ENCODE measurements at places on chromosomes 4 and X.

DNA sequence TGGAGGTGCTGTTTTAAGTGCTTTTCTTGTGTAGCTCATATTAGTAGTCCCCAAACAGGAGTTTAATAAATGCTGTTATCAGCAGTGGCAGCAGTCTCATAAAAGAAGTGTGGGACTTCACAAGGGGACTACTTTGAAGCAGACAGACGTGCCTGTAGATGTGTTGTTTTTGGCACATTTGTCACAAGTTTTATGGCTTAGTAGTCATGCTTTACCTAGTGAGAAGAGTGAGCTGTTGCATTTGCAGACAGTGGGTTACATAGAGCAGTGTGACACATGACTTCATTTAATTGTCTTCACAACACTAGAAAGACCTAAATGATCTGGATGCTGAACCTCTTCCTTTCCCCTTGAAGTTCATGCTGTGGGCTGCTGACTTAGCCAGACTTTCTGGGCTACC is 149.5 kb upstream of the MBNL3 start:
- peak; percentile 3 for DNase-seq

DNA sequence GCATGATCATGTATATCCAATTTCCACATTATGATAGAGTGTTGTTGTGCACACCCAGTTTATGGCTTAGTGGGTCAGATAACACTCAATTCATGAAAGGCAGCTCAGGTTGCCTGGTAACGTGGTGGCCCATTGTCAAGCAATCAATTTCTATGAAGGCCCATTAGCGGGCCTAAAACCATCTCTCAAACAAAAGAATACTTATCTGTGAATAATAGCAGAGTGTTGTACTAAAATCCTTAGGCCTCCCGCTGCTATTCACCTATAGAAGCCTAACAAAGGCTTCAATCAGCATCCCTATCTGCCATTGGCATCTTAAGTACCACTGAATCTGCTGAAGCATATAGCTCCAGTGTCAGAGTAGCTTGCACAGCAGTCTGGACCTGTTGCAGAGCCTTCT is 849.6 kb upstream of the POU3F4 start:
- DNase-seq = no peak

- DNase-seq = no peak
Observed at GRCh38 chr4:54104907-54105306, 4.9 kb downstream of the GSX2 start.

GRCh38 chrX:14776901-14777300 is 96.0 kb downstream of the FANCB start:
- no peak for DNase-seq

DNA sequence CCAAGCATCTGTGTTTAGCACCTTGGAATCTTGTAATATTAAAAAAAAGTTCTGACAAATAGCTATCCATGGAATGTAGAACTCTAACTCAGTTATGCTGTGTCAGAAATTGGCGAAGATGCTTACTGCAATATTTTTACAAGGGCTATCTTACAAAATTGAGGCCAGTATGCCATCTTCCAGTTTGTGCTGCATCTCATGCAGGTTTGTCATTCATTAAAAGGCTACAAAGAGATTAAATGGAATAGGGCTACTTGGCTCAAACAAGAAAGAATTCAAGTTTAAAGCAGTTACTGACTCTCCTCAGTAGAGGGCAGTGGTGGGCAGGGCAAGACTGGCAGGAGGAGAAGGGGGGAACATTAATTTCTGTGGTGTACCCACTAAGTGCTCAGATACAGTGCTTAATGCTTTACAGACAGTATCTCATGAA is 66.5 kb downstream of the SHROOM4 start:
- no peak for DNase-seq

GRCh38 chr4:118682928-118683327 is 2.3 kb upstream of the METTL14 start:
- no peak for DNase-seq

DNA sequence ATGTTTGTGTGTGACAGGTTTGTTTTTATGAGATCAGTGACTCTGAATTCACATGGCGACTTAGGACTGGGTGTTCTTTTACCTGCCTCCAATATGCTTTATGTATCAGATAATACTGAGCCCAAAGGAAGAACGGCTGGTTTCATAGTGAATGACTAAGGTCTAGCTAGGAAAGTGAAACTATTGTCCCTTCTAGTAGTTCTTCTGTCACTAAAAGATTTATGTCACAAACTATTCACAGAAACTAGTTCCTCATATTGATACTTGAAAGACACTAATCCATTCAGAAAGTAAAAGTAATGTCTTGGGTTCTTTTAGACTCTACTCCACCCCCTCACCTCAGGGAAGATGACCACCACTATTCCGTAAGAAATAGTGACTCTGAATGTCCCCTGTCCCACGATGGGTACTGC is 81.7 kb downstream of the EGF start:
- no peak for DNase-seq

GRCh38 chrX:65999029-65999562 is 40.8 kb downstream of the VSIG4 start:
- DNase-seq = no peak

GRCh38 chr4:80989921-80990544 is 40.5 kb upstream of the BMP3 start:
- peak; percentile 72 for DNase-seq

- DNase-seq = no peak
Observed at GRCh38 chrX:123959281-123960063, 2.0 kb upstream of the STAG2 start.

DNA sequence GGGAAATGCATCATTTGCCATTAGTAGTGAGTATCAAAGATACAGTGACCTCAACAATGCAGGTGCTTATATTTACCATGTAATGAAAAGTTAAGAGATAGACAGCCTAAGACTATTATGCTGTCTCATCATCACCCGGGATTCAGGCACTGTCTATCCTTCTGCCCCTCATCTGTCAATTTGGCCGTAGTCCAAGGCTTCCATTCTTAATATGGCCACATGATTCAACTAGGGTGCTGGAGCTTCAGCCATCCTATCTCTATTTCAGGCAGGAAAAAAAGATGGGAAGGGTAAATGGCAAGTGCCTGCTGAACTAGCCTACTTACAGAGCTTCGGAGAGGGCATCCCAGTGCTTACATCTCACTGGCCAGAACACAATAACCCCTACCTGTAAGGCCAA is 196.7 kb upstream of the LNX1 start:
- DNase-seq = no peak

- DNase-seq = no peak
Observed at GRCh38 chrX:149799938-149800337, 18.2 kb downstream of the MAGEA9 start.

- DNase-seq = no peak
Observed at GRCh38 chr4:38287101-38287851, 327.1 kb downstream of the PTTG2 start.

DNA sequence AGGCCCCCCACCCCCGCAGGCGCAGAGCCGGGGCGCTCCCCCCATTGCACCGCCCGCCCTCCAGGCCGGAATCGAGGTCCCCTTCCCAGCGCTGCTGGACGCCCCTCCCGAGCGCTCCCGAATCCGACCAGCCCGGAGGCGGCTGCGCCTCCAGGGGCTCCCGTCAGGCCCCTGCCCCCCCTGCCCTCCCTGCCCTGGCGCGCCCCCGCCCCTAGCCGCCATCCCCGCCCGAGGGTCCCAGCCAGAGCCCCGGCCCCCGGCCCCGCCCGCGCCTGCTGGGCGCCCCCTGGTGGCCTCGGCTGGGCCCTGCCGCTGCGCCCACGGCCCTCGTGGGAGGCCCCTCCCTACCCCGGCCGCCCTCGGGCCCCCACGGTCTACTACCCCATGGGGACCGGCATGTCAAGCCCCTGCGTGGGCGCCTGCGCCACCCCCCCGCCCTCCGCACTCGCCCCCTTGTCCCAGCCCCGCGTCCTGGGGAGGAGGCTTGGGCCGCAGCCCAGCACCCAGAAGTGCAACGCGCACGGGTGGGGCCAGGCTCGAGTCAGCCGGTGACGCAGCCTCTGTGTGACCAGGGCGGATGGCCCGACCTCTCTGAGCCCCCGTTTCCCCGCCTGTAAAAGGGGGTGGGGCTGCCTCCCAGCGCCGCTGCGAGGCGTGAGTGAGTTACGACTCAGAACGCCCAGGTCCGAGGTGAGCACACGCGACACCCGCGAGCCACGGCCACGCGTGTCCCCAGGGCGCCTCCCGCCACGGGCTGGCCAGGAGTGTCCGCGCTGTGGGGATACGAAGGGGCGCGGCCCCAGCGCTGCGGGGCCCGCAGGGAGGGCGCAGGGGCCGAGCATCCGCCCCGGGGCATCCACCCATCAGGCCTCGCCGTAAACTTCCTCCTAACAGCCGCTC is 104.9 kb downstream of the FAM53A start:
- no peak for DNase-seq

DNA sequence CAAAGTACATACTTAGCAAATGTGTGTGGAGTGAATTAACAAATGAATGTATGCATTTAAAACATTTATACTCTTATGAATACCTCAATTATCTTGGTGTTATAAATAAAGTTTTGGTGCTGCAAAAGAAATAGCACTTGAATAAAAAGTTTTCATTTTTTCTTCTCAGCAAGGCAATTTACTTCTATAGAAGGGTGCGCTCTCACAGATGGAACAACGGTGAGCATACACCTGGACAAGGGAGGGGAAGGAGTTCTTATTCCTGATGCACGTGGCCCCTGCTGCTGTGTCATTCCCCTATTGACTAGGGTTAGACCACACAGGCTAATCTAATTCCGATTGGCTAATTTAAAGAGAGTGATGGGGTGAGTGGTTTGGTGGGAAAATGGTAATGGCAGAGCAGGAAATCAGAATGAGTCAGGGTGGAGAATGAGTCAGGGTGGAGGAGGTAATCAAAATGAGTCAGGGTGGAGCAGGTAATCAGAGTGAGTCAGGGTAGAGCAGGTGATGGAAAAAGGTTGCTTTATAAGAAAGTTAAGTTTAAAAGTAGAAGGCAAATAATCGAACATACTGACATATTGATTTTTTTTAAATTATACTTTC is 28.2 kb upstream of the PGK1 start:
- DNase-seq = no peak

DNA sequence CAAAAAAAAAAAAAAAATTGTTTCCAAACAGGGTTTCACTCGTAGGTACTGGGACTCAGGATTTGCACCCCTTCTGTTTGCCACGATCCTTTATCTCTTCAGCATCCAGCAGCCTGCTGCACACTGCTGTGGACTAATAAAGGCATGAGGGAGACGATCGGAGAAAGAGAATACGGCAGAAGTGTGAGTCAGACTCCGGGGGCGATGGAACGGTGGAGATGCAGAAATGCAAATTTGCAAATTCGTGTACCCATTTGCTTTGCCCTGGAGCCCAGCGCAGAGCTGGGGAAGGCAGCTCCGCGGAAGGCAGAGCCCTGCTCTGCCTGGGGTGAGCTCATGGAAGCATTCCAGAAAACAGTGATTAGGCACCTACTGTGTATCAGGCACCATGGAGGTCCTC is 270.3 kb downstream of the ASMT start:
- no peak for DNase-seq

DNA sequence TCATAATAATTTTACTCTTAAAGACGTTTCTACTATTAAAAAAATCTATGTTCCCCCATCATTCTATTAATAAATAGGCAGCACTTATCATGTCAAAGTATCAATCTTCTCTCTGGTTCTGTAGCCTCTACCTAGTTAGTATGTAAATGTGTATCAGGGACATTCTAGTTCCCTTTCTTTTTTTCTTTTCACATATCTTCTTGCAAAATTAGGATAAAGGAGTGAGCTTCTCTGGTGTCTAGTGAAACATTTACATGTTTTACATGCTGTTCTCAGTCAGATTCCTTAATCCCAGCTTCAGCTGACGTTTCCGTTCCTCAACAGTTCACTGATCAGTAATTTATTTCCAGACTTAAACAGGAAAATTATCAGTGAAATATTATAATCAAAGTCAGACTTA is 11.8 kb downstream of the PCDH10 start:
- no peak for DNase-seq

DNA sequence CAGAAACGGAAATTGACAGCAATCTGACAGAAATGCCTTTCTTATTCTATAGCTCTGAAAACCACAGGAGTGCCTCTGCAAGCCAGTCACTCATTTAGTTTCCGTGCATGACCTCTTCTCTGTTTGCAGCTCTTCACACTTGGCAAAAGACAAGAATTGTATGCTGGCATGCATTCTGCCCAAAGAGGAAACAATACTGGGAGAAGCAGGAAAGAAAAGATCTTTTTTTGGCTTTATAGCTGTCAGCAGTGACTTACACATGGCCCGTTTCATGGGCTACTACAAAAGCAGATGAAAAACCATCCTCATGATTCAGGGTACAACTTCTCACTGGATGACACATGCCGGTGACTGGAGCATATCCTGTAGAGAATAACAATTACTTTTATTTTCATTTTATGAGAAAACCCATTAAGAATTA is 249.4 kb downstream of the ADAMTS3 start:
- peak; percentile 58 for DNase-seq

GRCh38 chr4:81746773-81747172 is 275.1 kb upstream of the RASGEF1B start:
- DNase-seq = no peak

- no peak for DNase-seq
Observed at GRCh38 chr4:32192363-32192762, 1472.2 kb downstream of the PCDH7 start.

- no peak for DNase-seq
Observed at GRCh38 chr4:75878246-75878756, 24.0 kb downstream of the PPEF2 start.

- no peak for DNase-seq
Observed at GRCh38 chrX:75210602-75211001, 54.5 kb upstream of the ABCB7 start.

DNA sequence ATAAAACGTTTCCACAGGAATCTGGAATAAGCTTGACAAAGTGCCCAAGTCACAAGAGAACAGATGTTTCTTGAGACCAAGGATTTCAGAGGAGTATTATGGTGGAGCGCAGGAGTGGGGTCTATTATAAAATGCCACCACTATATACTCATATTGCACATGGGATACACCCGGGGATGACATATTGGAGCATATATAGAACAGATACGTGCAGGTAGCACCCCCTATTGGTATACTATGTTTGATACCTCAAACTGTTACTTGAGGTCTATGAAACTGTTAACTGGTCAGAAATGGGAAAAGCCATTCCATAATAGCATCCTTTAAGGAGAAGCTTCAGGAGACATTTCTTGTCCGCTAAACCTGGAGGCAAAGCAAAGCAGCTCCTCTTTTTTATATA is 86.0 kb downstream of the PCYT1B start:
- no peak for DNase-seq

- DNase-seq = peak; percentile 52
Observed at GRCh38 chr4:165461159-165461821, 82.5 kb downstream of the CPE start.

GRCh38 chr4:158962393-158962792 is 140.5 kb upstream of the RAPGEF2 start:
- no peak for DNase-seq

DNA sequence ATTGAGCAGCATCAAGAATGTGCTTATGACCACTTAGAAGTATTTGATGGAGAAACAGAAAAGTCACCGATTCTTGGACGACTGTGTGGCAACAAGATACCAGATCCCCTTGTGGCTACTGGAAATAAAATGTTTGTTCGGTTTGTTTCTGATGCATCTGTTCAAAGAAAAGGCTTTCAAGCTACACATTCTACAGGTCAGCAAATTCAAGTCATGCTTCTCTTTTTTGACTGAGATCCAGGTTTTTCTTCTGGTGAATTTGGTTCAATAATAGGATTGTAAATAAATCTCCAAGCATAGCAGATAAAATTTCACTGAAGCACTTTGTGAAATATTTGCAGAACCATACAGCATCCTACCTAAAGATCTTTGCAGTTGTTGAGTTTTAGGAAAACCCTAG is 218.1 kb downstream of the TLL1 start:
- no peak for DNase-seq
